Stimulated activated CD4-positive, alpha-beta T cell treated with anti-CD3 and anti-CD28 coated beads, Interleukin-1b, Interleukin-23, amount 100 ng/mL, for 4 hours (primary cell): ENCODE measurements at places on chromosomes 5 and 9.

GRCh38 chr5:58918021-58918729 lies 335.3 kb downstream of the RAB3C start:
- DNase-seq = no peak

GRCh38 chr5:67168069-67168468 lies 28.5 kb downstream of the CD180 start:
- DNase-seq = no peak

- DNase-seq = no peak
Measured at GRCh38 chr9:100401042-100401441, 25.9 kb upstream of the MSANTD3 start.

- DNase-seq = no peak
Measured at GRCh38 chr5:138444774-138445546, 6.1 kb downstream of the REEP2 start.

DNA sequence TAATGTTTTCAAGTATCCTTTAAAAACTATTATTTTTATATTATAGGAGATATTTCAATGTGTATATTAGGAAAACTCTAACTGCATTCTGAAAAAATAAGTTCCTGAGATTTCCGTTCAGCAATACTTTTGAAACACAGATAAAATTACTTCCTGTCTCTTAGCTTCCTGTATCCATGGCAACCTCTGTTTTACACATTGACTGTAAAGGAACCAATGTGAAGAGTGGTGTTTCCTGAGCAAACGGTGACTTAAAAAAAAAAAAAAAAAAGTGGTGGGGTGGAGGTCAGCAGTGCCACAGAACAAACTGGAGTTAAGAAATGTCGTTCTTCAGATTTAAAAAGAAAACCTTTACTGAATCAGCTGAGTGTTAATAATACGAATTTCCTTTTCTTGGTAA lies at the start of gene LRRC70:
Gene LRRC70 (plus strand): TSS at position 280 of the 400 bp plus-strand sequence. CDS start 620 bp downstream, outside the sequence.
- DNase-seq = no peak

- no peak for DNase-seq
Measured at GRCh38 chr5:140882591-140882899, 621 bp downstream of the PCDHA13 start.

DNA sequence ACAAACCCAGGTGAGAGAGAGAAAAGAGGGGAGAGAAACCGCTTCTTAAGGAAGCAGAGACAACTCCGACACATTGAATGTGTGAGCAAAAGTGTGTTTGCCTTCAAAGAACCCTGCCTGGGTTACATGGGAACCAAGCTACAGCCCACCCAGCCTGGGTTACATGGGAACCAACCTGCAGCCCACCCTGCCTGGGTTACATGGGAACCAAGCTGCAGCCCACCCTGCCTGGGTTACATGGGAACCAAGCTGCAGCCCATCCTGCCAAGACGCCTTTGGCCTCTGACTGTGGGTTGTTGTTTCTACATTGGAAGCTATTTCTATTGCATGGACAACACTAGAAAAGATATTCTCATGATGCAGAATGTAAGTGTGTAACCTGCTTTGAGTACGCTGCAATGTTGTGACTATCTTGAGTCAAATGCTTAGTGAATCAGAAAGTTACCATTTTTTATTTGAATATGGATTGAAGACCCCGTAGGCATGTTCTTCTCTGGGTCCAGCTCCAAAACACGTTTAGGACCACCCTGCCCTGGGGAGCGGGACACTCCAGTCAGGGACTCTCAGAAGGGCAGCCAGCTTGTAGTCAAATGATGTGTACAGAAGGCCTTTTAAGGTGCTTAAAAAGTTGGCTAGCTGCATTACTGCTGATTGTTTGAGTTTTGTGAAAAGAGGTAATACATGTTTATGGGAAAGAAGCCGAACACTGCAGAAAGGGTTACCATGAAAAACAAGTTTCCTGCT lies 39.1 kb upstream of the UNC5A start:
- no peak for DNase-seq

DNA sequence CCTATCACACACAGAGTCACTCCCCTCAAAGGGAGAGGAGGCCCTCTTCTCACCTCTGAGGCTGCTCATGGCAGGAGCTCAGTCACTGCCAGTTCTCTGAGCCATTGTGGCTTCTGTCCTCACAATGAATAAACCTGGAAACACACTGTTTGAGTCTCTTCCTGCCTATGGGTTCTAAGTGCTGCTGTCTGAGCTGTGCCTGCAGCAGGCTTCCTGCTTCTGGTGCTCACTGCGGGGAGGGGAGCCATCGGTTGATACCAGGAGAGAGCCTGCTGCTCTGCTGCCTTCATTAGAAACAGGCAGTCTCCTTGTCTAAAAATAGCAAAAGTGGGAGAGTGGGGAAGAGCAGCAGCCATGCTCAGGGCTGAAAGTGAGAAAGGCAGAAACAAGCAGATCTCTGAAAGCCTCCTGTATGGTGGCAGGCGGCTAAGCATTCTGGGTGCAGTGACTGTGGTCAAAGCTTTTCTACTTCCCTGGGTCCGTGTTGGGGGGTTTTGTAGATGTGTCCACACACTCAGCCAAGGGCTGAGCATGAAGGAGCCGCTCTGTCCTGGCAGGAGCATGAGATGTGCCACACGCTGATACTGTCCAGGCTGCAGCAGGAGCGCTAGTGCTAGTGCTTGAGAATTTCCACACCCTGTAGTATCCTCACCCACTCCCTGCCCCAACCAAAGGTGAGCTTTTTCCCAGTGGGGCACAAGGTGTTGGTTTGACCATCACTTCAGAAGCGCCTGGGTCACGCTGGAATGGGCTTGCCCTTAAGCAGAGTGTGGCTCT lies 34.2 kb downstream of the PRKACG start:
- DNase-seq = no peak

DNA sequence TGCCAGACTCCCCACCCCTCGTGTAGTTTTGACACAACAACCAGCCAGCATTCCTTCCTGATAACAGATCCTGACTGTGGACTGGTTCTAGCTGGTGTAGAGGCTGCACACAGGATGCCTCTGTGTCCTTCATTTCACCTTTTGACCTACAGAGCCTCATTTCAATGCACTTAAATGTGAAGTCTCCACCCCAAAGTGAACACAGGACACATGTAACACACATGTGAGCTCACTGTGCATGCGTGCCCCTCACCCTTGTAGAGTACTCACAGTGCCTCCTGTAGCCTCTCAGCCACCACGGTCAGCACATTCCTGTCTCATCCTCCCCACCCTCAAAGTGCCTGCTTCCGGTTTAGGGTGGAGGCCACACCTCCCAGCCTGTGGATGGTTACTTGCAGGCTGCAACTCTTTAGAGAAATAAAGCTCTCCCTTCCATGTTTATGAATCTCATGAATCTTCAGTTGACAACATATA lies 11.6 kb upstream of the NKD2 start:
- DNase-seq = no peak

GRCh38 chr9:115781070-115781736 lies 372.4 kb upstream of the PAPPA start:
- no peak for DNase-seq

GRCh38 chr9:124248960-124249359 lies 8.8 kb upstream of the NEK6 start:
- DNase-seq = no peak

GRCh38 chr9:84266087-84266561 lies 74.4 kb downstream of the SLC28A3 start:
- no peak for DNase-seq

DNA sequence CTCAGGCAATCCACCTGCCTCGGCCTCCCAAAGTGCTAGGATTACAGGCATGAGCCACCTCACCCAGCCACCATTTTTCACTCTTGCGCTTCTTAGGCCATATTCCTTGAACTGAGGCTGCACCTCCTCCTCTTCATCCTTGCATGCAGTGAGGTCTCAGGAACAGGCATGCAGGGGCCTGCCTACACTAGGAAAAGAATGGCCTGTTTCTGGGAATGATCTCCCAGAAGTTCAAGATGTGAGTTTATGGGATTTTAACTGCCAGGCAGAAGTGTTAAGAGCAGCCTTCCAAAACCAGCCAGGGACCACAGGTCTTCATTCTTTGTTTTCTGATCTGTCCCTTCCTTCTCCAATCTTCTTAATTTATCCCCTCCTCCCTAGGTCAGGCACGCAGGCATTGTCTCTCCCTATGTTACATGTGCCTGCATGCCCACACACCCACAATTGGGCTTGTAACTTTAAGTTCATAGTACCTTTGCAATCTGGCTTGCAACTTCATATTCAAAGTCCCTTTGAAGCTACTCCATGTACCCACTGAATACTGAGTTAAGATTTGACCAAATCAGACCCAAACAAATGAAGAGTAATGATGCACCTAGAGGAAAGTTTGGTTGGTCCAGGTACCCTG lies 10.5 kb upstream of the HSPA4 start:
- no peak for DNase-seq

GRCh38 chr9:26758655-26759054 lies 133.9 kb downstream of the CAAP1 start:
- no peak for DNase-seq

DNA sequence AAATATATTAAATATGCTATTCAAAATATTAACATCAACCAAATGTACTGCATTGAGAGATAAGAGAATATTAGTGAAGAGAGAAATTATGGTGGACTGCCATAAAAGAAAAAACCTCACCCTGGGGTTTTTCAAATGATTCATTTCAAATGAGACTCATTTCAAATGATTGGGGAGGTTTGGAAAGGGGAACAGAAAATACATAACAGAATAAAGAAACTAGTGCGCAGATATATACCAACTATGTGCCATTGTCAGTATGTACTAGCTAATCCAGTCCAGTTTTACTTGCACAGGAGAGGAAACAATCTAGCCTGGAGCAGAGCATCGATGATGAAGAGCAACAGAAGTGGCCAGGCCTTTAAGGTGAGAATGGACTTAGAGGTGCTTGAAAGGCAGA lies 651.6 kb upstream of the RORB start:
- DNase-seq = no peak

DNA sequence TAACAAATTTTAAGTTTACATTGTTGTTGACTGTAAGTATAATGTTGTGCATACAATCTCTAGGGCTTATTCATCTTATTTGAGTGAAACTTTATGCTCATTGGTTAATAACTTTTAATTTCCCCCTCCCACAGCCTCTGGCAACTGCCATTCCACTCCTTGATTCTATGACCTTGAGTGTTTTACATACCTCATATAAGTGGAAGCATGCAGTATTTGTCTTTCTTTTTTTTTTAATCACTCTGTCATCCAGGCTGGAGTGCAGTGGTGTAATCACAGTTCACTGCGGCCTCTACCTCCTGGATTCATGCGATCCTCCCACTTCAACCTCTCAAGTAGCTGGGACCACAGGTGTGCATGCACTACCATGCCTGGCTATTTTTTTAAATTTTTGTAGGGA lies 83.9 kb downstream of the KCTD16 start:
- no peak for DNase-seq
